ENCODE measurements at places on chromosomes 3 and 15. TPM values are rescaled to one million over a fixed set of nuclear protein-coding genes. Genes with fewer than 3 reads are reported as not detected.

Gene CD86
- 0.56 TPM for total RNA-seq

GRCh38 chr15:64023220-64023619, 23.1 kb downstream of the DAPK2 start:
- H3K4me1 ChIP-seq = peaks cover 82% of the 10 kb centered on the region
- H3K36me3 ChIP-seq = no peaks in the 10 kb centered on the region
- no peak overlapping the region for H3K4me3 ChIP-seq

DNA sequence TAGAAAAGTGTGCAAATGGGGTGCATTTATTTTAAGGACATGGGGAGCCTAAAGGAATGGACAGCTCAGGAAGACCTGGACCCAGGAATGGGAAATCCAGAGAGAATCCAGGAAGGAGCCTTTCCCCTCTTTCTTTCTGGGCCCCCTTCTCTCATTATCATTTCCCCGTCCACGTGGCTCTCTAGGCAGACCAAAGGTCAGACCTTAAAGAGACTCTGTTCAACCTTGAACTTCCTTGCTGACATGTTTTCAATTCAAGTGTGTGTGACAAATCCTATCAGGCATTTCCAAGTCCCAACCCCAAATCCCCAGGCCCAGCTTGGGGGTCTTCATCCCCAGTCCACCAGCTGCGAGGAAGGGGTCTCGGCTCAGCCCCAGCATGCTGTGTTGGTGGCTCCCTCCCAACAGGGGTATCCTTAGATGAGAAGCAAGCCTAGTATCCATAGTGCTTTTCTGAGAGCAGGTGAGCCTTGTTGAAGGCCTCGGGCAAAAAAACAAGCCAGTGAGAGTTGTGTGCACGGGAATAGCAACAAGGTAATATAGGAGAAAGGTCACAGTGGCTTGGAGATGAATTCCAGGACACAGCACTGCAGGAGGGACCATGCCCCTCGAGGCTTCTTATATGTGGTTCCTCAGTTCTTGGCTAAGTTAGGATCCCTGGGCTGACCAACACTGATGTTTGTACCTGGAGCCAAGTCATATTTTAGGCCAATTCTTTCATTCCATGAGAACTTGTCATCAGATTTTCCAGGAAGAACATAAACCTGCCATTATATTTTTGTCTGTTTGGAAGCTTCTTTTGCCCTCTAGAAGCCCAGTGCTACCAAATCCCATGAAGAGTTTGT, 130.0 kb downstream of the ASB7 start:
- no peaks in the 10 kb centered on the region for H3K27me3 ChIP-seq
- no peak for DNase-seq
- H3K27ac ChIP-seq = no peak overlapping the region
- no peak overlapping the region for H3K4me3 ChIP-seq

DNA sequence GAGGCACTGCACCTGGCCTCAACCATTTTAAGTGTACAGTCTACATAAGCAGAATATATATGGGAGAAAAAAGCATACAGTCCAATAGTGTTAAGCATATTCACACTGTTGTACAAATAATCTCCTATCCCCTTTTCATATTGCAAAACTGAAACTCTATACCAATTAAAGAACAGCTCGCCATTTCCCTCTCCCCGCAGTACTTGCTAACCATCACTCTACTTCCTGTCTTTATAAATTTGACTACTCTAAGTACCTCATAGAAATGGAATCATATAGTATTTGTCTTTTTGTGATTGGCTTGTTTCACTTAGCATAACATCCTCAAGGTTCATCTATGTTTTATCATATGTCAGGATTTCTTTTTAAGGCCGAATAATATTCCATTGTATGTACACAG, 21.6 kb upstream of the TASOR start:
- H3K27ac ChIP-seq = no peak overlapping the region
- H3K36me3 ChIP-seq = no peaks in the 10 kb centered on the region
- H3K4me1 ChIP-seq = no peaks in the 10 kb centered on the region
- DNase-seq = no peak

DNA sequence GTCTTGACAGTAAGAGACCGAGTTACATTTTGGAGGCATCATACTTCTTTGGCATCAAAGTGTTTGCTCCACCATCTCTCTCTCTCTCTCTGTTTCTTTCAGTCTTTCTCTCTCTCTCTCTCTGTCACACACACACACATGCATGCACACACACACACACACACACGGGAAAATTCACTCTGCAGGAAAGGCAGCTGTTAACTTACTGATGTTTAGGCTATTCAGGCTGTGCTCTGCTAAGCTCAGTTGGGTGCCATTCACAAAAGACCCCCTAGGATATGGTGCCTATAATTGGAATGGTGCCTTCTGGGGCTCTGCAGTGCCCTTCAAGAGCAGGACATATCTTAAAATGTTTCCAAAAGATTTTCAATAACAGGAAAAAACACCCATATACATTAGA, 78.2 kb downstream of the KCNH8 start:
- H3K27ac ChIP-seq = no peak overlapping the region
- no peaks in the 10 kb centered on the region for H3K36me3 ChIP-seq
- no peaks in the 10 kb centered on the region for H3K27me3 ChIP-seq
- no peak for DNase-seq

All from heart left ventricle (tissue), 16 donors.